ENCODE measurements at places on chromosomes 1 and 21.

DNA sequence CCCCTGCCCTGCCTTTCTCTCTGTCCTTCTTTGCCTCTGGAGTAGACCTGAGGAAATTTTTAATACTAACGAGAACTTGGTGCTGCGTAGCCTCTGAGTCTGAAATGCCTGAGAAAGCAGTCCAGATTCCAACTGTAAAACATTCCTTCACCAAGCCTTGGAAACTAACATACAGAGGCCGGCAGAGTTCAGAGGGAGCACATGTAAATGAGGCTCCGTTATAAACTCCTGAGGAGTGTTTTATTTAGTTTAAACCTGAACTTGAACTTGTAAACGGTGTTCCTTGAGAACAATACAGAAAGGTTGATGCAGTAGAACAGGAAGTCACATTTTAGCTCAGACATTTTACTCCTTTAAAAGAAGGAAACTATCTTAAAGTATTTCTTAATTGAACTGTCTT lies 280.7 kb downstream of the TM2D1 start:
- no peak for DNase-seq

GRCh38 chr1:9315411-9316079 lies 22.9 kb downstream of the SPSB1 start:
- peak; percentile 13 for DNase-seq

DNA sequence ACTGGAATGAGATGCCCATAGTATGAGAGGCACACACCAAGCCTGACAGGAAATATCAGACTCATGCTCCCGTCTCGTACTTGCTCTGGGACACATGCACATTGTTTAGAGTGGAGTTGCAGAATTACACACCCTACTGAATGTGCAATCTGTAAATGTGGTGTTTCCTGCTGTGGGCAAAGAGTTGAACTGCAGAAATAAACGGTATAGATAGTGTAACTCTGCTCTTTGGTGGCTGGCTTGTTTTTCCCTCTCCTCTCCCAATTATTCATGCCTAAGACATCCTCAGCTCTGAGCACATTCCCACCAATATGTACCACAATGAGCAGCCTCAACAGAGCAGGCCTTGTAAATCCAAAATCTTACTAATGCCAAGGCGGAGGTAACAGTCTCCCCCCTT lies 90.1 kb upstream of the DIRAS3 start:
- DNase-seq: no peak

- no peak for DNase-seq
Observed at GRCh38 chr1:109687641-109688499, at the start of gene GSTM1. GSTM1 (plus strand) TSS chr1:109687817; CDS start chr1:109687874, 57 bp downstream.

- peak; percentile 34 for DNase-seq
Observed at GRCh38 chr1:19232524-19232846, 18.8 kb downstream of the EMC1 start.

DNA sequence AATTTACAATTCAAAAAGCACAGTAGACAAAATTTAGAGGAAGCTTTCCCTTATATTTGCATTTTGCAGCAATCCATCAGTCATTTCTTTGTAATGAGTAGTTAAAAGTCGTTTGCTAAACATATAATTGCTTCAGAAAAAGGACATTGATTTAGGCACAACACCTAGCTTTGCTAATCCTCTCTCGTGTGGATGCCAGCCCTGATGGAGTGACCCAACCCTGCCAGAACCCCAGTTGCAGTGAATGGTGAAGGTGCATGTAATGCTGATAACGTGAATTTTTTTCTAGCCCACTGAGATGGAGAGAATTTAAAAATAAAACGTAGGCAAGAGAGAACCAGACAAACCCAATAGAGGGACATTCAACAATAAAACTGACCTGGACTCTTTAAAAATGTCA lies 263.4 kb downstream of the GRIK1 start:
- no peak for DNase-seq

DNA sequence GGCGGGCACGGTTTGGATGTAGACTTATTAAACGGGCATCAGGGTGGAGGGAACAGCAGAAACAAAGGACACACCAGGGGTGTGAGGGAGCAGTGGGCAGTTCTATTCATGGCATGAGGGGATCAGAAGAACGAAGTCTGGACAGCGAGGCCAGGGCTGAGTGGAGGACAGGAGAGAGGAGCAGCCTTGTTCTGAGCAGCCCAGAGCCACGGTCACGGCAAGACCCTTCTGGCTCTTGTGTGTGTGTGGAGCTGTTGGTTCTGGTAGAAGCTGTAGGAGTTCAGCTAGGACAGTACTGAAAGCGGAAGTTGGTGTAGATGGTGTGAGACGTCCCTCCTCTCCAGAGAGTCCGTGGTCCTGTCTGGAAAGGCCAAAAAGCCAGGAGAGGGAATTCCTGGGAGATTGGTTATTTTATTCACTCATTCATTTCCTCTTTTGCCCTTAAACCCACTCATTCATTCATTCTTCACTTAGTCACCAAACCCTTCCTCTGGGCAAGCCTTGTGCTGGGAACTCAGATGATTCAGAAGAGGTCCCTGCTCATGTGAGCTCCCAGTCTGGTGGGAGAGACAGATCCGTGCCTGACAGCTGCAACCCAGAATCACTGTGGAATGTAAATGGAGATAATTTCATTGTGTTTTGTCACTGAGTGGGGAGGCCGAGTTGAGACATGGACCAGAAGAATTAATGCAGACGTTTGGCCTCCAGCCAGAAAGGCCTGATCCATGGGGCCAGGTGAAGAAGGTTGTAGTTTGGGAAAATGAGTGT lies 4.1 kb upstream of the ACOT11 start:
- no peak for DNase-seq

- DNase-seq: no peak
Observed at GRCh38 chr1:211305044-211305443, 21.6 kb upstream of the TRAF5 start.

GRCh38 chr1:202957733-202958543 lies at the start of gene ADIPOR1:
ADIPOR1 (minus strand) TSS chr1:202958312; CDS start chr1:202951070, 7,242 bp downstream.
- peak; percentile 92 for DNase-seq
